ENCODE measurements at places on chromosomes 7 and 10.

DNA sequence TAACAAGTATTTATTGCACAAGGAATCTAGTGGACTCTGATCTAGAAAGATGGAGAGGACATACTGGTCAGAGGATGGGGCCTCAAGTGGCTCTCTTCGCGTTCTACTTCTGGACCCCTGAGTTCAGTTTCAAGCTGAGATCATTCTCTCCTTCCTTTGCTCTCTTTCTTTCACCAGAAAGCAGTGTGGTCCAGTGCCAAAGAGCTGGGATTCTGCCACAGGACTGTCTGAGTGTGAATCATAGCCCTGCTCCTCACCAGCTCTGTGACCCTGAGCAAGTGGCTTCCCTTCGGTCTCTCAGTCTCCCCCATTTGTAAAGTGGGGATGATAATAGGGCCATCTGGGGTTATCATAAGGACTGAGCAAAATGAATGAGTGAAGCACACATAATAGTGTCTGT is 715.2 kb downstream of the SUGCT start:
- no peak for DNase-seq

DNA sequence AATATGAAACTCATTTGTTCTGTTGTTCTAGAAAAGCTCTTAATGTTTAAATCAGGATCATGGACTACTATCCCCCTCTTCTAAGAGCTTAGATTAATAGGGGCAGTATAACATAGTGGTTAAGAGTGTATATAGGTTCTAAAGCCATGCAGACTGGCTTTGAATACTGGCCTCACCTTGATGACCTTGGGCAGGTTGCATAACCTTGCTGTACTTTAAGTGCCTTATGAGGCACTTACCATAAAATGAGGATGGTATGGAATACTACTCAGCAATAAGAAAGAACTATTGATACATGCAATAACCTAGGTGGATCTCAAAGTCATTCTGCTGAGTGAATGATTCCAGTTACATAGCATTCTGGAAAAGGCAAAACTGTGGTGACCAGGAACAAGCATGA is 53.6 kb downstream of the GBF1 start:
- no peak for DNase-seq

- no peak for DNase-seq
Measured at GRCh38 chr7:38310591-38311101, 37.2 kb upstream of the TARP start.

GRCh38 chr10:10133281-10133680 is 884.4 kb upstream of the CELF2 start:
- DNase-seq: no peak

GRCh38 chr7:157550300-157551275 is 213.8 kb downstream of the DNAJB6 start:
- DNase-seq: no peak

GRCh38 chr7:29342761-29343160 is 148.2 kb downstream of the CHN2 start:
- DNase-seq: no peak

DNA sequence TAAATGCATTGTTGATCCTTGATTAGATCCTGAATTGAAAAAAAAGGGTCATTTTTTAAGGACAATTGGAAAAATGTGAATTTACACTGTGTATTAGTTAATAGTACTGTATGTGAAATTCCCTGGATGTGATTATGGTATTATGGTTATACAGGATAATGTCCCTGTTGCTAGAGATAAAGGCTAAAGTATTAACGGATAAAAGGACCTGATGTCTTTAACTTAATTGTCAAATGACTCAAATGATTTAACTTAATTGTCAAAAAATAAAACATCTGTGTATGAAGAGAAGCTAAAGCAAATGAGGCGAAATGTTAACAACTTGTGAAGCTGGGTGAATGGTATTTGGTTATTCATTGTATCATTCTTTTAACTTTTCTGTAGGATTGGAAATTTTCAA is 48.8 kb downstream of the SUFU start:
- no peak for DNase-seq

- DNase-seq: no peak
Measured at GRCh38 chr10:29595636-29596225, 39.0 kb downstream of the SVIL start.

GRCh38 chr7:111730476-111731300 is 168.4 kb upstream of the IMMP2L start:
- DNase-seq: no peak
